NCI-H460 (cell line): ENCODE measurements at places on chromosomes 3 and 15. TPM values are rescaled to one million over a fixed set of nuclear protein-coding genes. Genes with fewer than 3 reads are reported as not detected.

GRCh38 chr3:32240159-32240545, 1.7 kb downstream of the CMTM8 start:
- DNase-seq, result no peak

- no peak for DNase-seq
Measured at GRCh38 chr15:83694015-83694414, 40.1 kb downstream of the ADAMTSL3 start.

- no peak for DNase-seq
Measured at GRCh38 chr3:60742606-60743145, 508.6 kb downstream of the FHIT start.

DNA sequence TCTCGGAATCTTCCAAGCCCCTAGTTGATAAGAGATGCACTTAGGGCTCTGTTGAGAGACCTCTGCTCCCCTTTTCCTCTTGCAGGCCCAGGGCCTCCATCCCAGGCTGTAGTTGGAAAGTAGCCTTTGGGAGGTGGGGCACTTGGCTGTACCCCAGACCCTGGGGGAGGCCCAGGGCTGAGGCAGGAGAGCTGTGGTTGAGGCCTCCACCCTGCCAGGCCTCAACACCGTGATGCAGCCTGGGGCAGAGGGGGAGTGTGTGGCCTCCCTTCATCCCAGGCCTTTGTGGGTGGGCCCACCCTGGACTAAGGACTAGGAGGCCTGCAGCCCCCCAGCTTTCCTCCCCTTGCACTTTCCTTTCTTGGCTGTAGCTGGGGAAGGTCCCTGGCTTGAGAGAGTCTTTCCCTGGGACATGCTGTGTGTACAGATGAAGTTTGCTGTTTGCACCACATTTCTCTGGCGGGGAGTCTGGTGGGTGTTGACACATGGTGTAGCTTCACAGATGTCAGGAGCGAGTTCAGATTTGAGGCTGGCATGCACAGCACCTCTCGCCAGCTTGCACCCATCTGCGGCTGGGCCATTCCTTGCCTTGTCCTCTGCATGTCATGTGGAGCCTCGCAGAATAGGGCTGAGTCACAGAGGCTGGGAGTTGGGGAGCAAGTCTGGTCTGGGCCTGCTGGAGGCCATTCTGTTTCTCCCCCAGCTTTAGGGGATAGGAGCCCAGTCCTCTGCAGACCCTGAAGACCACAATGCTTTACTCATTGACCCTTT, 13.7 kb downstream of the PLEKHO2 start:
- no peak for DNase-seq

GRCh38 chr15:73560501-73561117, 72.6 kb downstream of the NPTN start:
- peak; percentile 62 for DNase-seq

DNA sequence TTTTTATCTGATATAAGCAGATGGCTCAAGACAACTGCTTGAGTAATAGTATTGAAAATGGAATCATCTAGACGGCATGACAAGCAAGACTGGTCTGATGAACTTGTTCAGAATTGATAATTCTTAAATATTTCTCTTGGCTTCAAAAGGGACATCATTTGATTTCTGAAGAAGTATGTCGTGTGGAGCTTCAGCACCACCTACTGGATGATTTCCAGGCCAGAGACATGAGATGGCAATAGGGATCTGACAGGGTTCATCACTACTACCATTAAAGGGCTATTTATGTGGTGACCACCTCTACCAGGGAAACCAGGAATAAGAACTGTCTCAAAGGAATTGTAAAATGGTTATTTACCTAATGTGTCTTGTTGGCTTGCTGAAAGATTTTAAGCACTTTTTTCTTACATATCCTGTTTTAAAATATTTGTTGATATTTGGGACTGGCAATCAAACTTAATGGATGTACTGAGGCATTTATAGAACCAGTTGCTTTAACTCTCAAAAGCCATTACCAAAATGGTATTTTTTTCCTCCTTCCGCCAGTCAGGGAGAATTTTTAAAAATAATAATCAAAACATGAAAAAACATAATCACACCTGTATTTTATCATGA, 99.5 kb upstream of the FAM98B start:
- DNase-seq, result peak; percentile 73

SLCO3A1 gene
- 1.7 TPM in 2 replicates for total RNA-seq

DAPK2 gene
- 0.47 and 0.49 TPM in 2 replicates for total RNA-seq

AHSG gene
- total RNA-seq, result not detected in 2 replicates

SLC22A13 gene
- 0.17 and 0.40 TPM in 2 replicates for total RNA-seq

TRH gene
- total RNA-seq, result not detected in 2 replicates

DNAH1 gene
- 3.3 and 3.9 TPM in 2 replicates for total RNA-seq
